ENCODE measurements at places on chromosomes 5 and 9.

DNA sequence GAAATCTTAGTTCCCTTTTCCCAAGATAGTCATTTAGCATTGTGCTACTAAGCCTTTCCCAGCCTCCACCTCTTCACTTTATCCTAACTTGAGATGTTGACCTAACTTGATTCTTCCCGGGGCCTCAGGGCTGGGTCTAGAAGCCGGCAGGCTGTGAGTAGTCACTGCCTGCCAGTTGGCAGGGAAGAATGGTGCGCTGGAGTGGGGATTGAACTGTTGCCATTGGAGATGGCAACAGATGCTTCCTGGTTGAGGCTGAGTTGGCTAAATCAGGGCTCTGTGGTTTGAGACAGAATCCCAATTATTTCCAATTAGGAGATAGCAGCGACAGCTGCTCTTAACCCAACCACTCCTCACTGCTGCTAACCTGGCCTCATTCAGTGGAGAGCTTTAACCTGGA is 343.1 kb downstream of the BRINP1 start:
- DNase-seq = peak; percentile 52

DNA sequence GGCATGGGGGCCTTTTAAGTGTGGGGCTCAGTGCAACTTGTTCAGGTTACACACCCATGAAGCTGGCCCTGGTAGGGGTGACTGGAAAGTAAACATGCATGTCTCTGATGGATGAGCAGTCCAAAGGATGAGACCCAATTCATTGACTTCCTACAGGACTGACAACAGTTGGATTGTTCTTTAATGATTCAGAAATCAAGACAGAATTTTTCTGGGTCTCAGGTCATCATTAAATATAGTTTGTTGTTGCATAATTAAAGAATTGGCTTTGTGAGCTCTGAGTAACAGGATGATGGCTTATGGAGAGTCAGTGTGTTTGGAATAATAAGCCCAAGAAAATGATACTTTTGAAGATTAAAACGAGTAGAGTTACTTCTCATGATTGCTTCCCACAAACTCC is 604.2 kb upstream of the CLINT1 start:
- peak; percentile 52 for DNase-seq

DNA sequence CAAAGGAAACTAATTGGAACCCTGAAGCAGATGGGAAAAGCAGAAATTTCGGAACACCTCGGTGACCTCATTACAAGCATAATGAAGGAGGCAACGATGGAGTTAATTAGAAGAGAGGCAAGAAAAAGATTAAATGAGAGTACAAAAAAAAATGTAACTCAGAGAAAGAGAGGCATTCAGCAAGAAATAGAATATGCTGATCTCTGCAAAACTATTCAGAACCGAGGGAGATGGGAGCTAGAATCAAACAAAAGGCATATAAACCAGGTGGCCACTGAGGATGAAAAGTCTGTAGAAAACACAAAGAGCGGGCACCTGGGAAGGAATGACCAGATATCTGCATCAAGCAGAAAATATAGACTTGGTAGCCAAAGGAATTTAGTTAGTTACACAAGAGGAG is 118.9 kb downstream of the CETN3 start:
- DNase-seq = no peak

DNA sequence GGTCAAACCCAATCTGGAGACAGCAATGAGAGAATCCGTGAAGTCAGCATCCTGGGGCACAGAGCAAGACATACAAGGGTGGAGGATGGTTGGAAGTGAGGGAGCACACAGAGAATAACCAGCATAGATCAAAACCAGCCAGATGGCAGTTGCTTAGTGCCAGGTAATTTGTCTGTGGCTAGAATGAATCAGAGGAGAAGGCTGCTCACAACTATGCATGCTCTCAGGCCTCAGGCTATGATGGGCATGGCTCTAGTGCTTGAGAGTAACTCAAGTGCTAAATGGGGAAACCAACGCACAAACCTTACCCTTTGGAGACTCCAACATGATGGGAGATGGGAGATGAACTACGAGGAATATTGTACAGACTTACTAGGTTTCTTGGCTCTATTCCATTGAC is 160.8 kb downstream of the DMRT2 start:
- DNase-seq = no peak

- peak; percentile 84 for DNase-seq
Observed at GRCh38 chr5:14447958-14448911, 133.4 kb upstream of the OTULINL start.

Measured in fibroblast of gingiva (primary cell).